ENCODE measurements at places on chromosomes 2 and 18.

DNA sequence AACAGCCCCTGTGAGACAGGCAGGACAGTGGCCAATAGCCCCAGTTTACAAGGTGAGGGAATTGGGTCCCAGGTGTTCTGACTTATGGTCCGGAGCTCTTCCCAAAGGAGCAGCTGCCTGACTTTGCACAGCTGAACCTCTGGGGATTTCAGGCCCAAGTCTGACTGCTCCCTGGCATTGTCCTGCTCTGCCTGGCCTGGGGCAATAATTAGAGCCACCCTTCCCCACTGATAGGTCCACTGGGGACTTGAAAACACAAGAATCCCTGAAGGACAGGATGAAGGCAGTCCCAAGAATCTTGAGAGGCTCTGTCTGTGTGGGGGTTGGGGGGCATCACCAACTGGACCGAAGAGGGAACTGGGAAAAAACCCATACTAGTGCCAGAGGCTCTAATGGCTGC, 3.7 kb upstream of the FEV start:
- no peak for DNase-seq

DNA sequence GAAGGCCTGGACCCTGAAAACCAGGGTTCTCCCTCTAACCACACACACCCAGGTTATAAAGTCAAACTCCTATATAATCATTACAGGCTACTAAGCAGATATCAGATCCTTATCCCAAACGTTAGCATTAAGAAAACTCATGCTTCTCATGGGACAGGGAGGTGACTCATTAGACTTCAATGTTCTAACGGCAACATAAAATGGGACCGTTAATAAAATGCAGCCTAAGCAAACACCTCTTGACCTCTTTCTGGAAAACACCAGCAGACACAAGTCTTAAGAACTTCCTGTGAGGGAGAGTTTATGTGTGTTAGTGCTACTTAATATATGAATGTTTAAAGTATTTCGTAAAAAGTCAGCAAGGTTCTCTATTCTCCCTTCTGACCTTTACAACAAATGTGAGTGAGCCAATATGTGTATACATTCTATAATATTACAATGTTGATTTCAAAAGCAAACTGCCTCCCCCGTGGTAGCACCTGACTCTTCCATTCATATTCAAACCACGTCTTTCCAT, 31.7 kb downstream of the LPIN2 start:
- peak; percentile 87 for DNase-seq

DNA sequence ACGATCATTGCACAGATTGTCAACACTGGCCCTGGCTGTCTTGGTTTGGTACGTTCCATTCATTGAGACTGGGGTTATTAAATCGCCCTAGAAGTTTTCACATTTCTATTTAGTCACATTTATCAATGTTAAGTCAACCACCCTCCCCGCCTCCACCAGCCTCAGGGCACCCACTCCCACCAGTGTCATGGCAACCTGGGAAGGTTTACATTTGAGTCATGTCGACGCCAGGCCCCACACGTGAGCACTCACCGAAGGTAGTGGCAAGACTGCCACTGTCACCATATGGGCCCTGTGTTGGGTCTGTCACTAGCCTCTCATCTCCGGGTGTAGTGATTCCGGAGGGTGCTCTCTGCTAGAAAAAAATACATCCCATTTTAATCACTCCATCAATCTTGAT, 194.2 kb downstream of the TWIST2 start:
- DNase-seq, result no peak

- no peak for DNase-seq
Observed at GRCh38 chr18:42275949-42276730, 321.1 kb downstream of the PIK3C3 start.

- no peak for DNase-seq
Observed at GRCh38 chr2:153543635-153544071, 65.1 kb upstream of the RPRM start.

- DNase-seq, result no peak
Observed at GRCh38 chr2:162199913-162200312, 43.3 kb downstream of the FAP start.

DNA sequence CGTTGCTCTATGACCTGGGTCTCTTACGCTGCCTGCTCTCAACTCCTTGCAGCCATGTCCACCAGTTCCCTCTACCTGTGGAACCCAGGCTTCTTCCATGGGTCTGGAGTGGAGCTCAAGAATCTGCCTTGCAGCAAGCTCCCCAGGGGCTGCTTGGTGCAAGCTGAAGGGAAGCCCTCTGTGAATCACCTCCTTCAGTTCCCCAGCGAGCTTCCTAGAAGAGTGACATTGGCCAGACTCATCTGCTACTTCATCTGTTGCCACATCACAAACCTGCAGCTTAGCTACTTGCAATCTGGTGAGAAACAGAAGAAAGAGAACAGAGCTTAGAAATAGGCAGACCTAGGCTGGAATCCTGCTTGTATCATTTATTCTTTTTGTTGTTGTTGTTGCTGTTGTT, 9.8 kb upstream of the EFR3B start:
- DNase-seq, result peak; percentile 71

GRCh38 chr2:216109962-216110614, 940 bp downstream of the XRCC5 start:
- peak; percentile 13 for DNase-seq

GRCh38 chr2:40439473-40439872, 12.4 kb downstream of the SLC8A1 start:
- no peak for DNase-seq

GRCh38 chr2:34980689-34981088, 1374.9 kb upstream of the CRIM1 start:
- DNase-seq, result no peak

DNA sequence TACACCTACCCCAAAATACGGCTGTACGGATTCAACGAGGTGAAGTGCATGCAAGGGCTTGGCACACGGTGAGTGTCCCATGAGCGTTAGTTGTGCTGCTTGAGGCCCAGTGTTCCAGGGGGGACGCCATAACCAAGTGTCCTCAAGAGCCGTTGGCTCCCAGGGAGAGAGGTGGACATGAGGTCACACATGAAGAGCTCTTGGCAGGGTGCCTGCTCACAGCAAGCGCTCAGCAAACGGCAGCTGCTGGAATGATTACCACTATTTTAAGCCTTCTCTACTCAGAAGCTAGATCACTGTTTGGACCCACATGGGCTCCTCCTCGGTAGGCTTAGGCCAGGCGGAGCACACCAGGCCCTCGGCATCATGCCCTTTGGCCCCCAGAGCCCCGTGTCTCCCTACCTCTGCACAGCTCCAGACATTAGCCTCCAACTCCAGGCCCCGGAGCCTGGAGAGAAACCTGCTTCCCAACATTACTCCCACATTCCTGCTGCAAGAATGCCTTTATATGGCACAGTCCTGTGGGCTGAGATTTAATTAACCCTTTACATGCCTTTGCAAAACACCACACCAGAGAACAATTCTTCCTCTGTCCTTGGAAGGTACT, 68.4 kb upstream of the PPP1CB start:
- peak; percentile 29 for DNase-seq

GRCh38 chr2:14304326-14304725, 328.2 kb upstream of the LRATD1 start:
- no peak for DNase-seq

DNA sequence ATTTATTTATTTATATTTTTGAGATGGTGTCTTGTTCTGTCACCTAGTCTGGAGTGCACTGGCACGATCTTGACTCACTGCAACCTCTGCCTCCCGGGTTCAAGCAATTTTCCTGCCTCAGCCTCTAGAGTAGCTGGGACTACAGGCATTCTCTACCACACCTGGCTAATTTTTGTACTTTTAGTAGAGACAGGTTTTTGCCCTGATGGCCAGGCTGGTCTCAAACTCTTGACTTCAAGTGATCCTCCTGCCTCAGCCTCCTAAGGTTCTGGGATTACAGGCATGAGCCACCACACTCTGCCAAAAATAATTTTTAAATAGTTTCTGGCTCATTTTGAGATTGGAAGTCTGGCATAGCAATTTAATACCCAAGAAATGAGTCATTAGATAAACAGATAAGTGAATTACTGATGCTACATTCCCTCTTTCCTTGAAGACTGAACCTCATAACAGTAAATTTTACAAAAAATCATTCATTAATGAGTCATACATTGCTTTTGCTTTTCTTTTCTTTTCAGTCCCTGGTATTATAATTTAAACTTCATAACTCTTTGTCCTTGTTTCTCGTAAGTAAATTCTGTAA, 881.6 kb upstream of the PIK3C3 start:
- no peak for DNase-seq

- peak; percentile 64 for DNase-seq
Observed at GRCh38 chr18:63844254-63844653, 43.3 kb upstream of the SERPINB2 start.

DNA sequence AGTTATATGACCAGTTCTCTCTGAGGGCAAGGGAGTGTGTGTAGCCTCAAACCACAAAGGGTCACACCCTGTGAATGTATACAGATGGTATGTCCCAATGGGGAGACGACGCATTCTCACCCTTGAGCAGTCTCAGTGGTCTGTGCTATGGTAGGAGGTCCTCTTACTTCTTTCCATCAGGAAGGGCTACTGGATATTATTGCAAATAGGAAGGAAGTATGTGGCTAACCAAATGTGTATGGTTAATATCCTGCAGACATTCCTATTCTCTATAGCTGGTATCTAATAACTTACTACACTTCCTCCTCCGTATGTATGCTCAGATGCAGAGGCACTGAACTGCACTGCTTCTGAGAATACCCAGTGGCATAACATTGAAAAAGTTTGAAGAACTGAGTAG, 306.7 kb upstream of the CCDC68 start:
- peak; percentile 13 for DNase-seq

GRCh38 chr2:183029219-183029618, 9.0 kb downstream of the NCKAP1 start:
- no peak for DNase-seq

DNA sequence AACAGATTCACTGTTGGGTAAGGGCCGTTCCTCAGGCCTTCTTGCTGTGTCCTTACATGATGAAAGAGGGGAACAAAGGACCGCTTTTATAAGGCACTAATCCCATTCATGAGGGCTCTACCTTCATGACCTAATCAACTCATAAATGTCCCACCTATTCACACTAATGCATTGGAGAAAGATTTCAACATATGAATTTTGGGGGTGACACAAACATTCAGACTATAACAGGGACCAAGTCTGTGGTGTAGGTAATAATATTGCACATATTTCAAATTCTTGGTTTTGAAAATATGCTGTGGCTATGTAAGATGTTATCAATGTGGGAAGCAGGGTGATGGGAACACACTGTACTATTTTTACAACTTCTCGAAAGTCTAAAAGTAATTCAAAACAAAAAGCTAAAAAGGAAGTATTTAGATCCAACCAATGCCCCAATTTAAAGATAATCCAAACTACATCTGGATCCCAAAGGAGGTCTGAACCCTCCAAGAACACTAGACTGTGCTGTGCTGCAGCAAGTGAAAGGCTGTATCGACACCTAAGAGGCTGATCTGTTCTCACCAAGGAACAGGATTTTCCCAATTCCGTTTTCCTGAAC, 82.4 kb upstream of the TGIF1 start:
- no peak for DNase-seq

GRCh38 chr2:237600205-237600846, 9.8 kb upstream of the RAB17 start:
- DNase-seq, result peak; percentile 30

GRCh38 chr2:186889101-186889879, 40.3 kb upstream of the ZSWIM2 start:
- no peak for DNase-seq

- no peak for DNase-seq
Observed at GRCh38 chr2:217610401-217610814, 392.4 kb downstream of the TNS1 start.

- DNase-seq, result no peak
Observed at GRCh38 chr2:162113088-162113775, 38.8 kb downstream of the GCG start.

DNA sequence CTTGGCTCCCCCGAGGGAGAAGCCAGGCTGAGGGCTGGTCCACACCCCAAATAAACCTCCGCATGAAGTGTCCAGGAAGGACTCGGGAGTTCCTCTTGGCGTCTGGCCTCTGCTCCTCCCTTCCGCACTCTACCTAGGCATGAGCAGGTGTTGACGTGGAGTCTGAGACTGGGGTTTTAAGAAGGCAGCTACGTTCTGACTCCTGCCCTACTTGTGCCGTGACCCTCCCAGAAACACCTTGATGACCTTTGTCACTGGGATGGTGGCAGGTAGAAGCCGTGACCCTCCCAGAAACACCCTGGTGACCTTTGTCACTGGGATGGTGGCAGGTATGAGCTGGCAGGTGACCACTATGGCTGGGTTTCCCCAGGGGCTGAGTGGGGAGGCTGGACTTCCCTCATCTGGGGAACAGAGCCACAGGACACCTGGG, 54.8 kb downstream of the HS6ST1 start:
- no peak for DNase-seq

- no peak for DNase-seq
Observed at GRCh38 chr2:72001937-72002690, 145.5 kb downstream of the CYP26B1 start.

GRCh38 chr2:39664232-39664887, 1.4 kb upstream of the TMEM178A start:
- no peak for DNase-seq

GRCh38 chr2:5609201-5609600, 83.0 kb upstream of the SOX11 start:
- no peak for DNase-seq

- no peak for DNase-seq
Observed at GRCh38 chr2:235037604-235038166, 85.9 kb downstream of the SH3BP4 start.

- no peak for DNase-seq
Observed at GRCh38 chr18:36539674-36540231, 242.2 kb downstream of the FHOD3 start.

DNA sequence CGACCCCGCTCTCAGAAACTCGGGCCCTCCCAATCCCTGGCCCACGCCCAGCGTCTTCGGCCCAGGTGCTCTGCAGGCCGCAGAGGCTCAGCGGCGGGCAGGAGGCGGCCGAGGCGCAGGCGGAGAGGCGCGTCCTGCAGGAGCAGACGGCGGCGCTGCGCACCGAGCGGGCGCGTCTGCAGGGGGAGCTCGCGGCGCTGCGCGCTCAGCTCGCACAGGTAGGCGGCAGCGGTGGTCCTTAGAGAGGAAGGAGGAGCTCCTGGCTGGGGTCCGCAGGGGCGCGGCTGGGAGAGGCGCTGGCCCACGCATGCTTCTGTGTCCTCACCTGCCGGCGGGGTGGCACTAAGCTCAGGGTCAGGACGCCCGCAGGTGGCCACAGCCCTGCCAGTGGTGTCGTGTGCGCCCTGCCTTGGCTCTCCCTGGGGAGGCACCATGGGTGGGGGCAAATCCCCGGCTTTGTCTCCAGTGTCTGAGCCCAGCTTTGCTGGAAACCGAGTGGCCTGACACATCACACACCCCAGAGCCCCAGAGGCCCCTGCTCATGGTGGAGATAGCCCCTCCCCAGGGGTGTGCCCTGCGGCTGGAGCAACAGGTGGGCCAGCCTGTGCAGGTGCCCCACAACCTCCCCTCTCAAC, 14.9 kb upstream of the SNED1 start:
- peak; percentile 37 for DNase-seq

Data from inflammatory macrophage (primary cell).